ENCODE measurements at places on chromosomes 6 and 20. TPM values are rescaled to one million over a fixed set of nuclear protein-coding genes. Genes with fewer than 3 reads are reported as not detected.

DNA sequence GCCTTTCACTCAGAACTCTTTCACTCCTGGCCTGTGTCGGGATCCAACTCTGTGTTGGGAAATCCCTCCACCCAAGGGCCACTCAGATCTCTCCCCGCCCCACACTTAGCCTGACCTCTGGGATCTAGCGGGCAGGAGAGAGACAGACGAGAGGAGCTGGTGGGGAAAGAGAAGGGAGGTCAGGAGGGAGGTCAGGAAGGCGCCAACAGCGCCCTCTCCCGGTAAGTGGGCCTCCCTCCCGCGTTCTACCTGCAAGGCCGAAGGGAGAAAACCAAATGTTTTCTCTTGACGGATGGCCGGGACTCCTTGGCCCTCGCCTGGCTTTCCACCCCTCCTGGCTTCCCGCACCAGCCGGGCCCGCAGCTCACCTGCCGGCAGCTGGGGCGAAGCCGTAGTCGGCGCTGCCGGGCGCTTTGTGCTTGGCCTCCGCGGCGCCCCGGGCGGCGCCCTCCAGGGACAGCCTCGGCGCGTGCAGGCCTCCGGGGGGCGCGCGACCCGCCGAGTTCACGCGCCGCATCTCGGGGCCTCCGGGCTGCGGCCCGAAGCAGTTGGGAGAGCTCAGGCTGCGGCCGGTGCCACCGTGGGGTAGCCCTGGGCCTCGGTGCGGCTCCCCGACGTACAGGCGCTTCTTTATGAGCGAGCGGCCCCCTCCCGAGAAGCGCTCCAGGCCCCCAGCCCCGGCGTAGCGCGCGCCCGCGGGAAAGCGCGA is 38.2 kb downstream of the C6orf132 start:
- no peaks in the 10 kb centered on the region for H3K36me3 ChIP-seq
- H3K4me1 ChIP-seq, result no peaks in the 10 kb centered on the region
- peak; percentile 62 for DNase-seq
- no peaks in the 10 kb centered on the region for H3K27me3 ChIP-seq
- H3K27ac ChIP-seq, result no peak overlapping the region

LAMA2 gene
- total RNA-seq, result 226 TPM

DNA sequence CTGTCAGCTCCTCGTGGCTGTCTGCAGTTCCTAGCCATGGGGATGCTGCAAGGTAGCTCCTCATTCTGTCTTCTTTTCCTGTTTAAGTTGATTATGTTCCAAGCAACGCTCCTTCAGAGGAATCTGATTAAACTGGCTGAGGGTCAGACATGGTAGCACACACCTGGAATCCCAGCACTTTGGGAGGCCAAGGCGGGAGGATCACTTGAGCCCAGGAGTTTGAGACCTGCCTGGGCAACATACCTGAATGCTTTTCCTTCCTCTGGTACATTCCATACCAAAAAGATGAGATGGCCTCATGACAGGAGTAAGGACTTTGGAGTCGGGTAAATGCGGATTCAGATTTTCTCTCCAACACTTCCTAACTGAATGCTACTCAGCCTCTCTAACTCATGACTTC is 246.8 kb upstream of the JARID2 start:
- no peak overlapping the region for H3K27ac ChIP-seq
- H3K36me3 ChIP-seq, result no peaks in the 10 kb centered on the region
- DNase-seq, result no peak
- H3K27me3 ChIP-seq, result no peaks in the 10 kb centered on the region
- no peaks in the 10 kb centered on the region for H3K4me1 ChIP-seq

DNA sequence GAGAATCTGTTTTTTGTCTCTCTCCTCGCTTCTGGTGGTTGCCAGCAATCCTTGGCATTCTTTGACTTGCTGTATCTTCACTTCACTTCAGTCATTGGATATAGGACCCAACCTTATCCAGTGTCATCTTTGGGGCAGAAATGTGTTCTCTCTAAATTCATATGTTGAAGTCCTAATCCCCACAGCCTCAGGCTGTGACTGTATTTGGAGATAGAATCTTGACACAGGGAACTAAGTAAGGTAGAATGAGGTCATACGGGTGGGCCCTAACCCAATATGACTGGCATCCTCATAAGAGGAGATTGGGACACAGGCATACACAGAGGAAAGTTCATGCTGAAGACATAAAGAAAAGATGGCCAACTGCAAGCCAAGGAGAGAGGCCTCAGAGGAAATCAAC is 51.9 kb upstream of the TPD52L1 start:
- H3K36me3 ChIP-seq, result no peaks in the 10 kb centered on the region
- no peak overlapping the region for H3K27ac ChIP-seq
- H3K4me1 ChIP-seq, result peaks cover 2% of the 10 kb centered on the region
- H3K27me3 ChIP-seq, result no peaks in the 10 kb centered on the region

DNA sequence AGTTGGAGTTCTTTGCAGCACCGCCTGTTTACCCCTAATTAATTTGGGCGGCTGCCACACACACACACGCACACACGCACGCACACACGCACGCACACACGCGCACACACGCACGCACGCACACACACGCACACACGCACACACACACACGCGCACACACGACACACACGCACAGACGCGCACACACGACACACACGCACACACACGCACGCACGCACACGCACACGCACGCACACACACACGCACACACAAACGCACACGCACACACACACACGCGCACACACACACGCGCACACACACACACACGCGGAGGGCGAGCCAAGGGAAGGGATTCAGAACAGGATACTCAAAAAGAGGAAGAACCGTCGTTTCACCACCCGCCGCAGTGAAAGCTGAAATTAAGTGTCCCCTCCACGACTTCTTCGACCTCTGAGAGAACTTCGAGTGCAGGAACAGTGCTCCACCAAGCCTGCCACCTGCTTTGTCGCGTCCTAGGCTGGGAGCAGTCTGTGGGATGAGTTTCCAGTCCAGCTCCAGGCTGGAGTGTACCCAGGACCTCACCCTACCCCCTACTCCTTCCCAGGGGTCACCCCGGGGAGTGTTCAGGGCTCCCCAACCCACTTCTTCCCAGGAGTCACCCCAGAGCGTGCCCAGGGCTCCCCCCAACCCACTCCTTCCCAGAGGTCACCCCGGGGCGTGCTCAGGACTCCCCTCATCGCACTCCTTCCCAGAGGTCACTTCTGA is 1.1 kb downstream of the RNASET2 start:
- H3K4me3 ChIP-seq, result peak overlapping the region; percentile 61
- peaks cover 3% of the 10 kb centered on the region for H3K4me1 ChIP-seq
- no peak for DNase-seq
- no peak overlapping the region for H3K27ac ChIP-seq
- no peaks in the 10 kb centered on the region for H3K27me3 ChIP-seq

DNA sequence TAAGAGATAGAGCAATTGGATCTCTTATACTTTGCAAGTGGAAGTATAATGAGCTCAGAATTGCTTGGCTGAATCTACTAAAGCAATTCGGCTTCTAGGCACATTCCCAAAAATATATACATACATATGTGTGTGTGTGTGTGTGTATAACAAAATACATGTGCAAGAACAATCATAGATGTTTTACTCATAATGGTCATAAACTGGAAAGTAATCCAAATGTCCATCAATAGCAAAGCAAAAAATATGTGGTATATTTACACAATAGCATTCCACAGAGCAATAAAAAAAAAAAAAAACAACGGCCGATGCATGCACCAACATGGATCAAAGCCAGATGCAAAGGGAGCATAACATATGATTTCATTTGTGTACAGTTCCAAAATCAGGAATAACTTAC is 707.9 kb downstream of the RFPL4B start:
- H3K4me3 ChIP-seq, result no peak overlapping the region
- no peaks in the 10 kb centered on the region for H3K4me1 ChIP-seq
- no peaks in the 10 kb centered on the region for H3K36me3 ChIP-seq
- DNase-seq, result no peak
- H3K27ac ChIP-seq, result no peak overlapping the region

- no peak for DNase-seq
- H3K27me3 ChIP-seq, result no peaks in the 10 kb centered on the region
- H3K27ac ChIP-seq, result no peak overlapping the region
- no peak overlapping the region for H3K4me3 ChIP-seq
- no peaks in the 10 kb centered on the region for H3K4me1 ChIP-seq
- H3K36me3 ChIP-seq, result no peaks in the 10 kb centered on the region
Observed at GRCh38 chr6:55997223-55997874, 122.0 kb upstream of the BMP5 start.

DNA sequence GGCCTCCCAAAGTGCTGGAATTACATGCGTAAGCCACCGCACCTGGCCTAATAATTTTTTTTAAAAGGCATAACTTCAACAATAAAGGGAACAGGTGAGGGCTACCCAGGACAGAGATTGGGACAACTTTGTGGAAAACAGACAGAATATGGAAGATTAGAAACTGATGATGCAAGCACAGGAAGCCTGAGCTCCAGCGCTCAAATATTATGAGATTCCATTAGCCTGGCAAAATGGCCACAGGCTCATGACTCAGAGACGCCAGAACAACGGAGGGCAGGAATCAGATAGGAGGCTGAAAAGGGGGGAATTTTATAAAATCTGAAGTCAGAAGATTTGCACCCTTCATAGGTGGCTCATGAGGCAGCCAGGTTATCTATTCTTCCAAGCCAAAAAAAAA is 103.1 kb upstream of the MRPS10 start:
- no peaks in the 10 kb centered on the region for H3K4me1 ChIP-seq
- no peak for DNase-seq
- no peaks in the 10 kb centered on the region for H3K27me3 ChIP-seq
- no peak overlapping the region for H3K27ac ChIP-seq
- no peaks in the 10 kb centered on the region for H3K36me3 ChIP-seq

DNA sequence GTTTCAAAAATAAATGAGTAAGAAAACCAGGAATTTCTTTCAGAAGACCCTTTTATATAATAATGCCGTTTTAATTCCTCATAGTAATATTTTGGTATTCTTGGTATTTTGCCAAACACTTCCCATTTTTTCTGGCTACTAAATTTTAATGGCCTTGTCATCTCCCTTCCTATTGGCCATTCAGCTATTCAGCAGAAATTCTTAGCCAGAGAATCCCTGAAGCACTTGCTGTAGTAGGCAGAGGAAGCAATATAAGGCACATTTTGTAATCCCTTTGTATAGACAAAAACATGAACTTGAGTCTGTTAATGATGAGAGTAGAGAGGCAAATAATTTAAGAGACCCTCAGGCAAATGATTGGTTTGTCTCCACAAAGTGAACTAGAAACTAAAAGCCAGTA is 118.4 kb upstream of the LAMP5 start:
- no peak overlapping the region for H3K4me3 ChIP-seq
- H3K27ac ChIP-seq, result no peak overlapping the region
- no peak for DNase-seq

DNA sequence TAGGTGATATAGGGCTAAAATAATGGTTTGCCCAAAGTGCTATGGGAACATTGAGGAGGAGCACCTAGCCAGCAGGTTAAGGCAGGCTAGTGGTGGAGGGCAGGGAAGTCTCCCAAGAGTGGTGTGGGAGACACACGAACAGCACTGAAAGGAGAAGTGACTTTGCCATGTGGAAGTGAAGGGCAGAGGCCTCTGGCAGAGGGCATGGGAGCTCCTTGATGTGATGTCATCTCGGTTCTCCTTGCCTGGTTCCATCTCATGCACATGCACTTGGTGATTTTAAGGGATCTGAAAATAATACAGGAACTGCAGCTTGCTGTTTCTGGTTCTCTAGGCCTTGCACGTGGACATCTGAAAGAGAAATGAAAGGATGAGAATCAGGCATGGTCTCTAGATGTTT is 4.7 kb upstream of the MAP3K4 start:
- H3K27me3 ChIP-seq, result no peaks in the 10 kb centered on the region
- H3K4me3 ChIP-seq, result no peak overlapping the region
- no peaks in the 10 kb centered on the region for H3K36me3 ChIP-seq
- H3K4me1 ChIP-seq, result peaks cover 1% of the 10 kb centered on the region
- no peak for DNase-seq
- H3K27ac ChIP-seq, result no peak overlapping the region

GRCh38 chr6:98487612-98488011 is 346.8 kb upstream of the POU3F2 start:
- no peaks in the 10 kb centered on the region for H3K27me3 ChIP-seq
- no peaks in the 10 kb centered on the region for H3K36me3 ChIP-seq
- DNase-seq, result no peak
- no peaks in the 10 kb centered on the region for H3K4me1 ChIP-seq
- no peak overlapping the region for H3K27ac ChIP-seq
- no peak overlapping the region for H3K4me3 ChIP-seq

- H3K4me1 ChIP-seq, result no peaks in the 10 kb centered on the region
- no peak overlapping the region for H3K27ac ChIP-seq
- no peak overlapping the region for H3K4me3 ChIP-seq
- H3K36me3 ChIP-seq, result no peaks in the 10 kb centered on the region
- no peaks in the 10 kb centered on the region for H3K27me3 ChIP-seq
Observed at GRCh38 chr20:24970754-24971153, 21.7 kb downstream of the CST7 start.

- no peak overlapping the region for H3K4me3 ChIP-seq
- no peak for DNase-seq
- H3K27me3 ChIP-seq, result no peaks in the 10 kb centered on the region
- no peaks in the 10 kb centered on the region for H3K4me1 ChIP-seq
- H3K36me3 ChIP-seq, result no peaks in the 10 kb centered on the region
Observed at GRCh38 chr6:165735065-165735464, 72.0 kb upstream of the PDE10A start.

- no peak overlapping the region for H3K27ac ChIP-seq
- H3K27me3 ChIP-seq, result no peaks in the 10 kb centered on the region
- peaks cover 3% of the 10 kb centered on the region for H3K4me1 ChIP-seq
- H3K4me3 ChIP-seq, result no peak overlapping the region
- peak; percentile 35 for DNase-seq
Observed at GRCh38 chr20:56171087-56172012, 77.2 kb upstream of the MC3R start.

PRDM13 gene
- not detected for total RNA-seq

ZNF165 gene
- 0.82 TPM for total RNA-seq

- H3K27me3 ChIP-seq, result no peaks in the 10 kb centered on the region
- no peaks in the 10 kb centered on the region for H3K36me3 ChIP-seq
- DNase-seq, result no peak
Observed at GRCh38 chr20:51802170-51802751, at the start of gene SALL4. TSS of gene SALL4 (minus strand) at chr20:51802521. CDS start at chr20:51802408, 113 bp downstream.

DNA sequence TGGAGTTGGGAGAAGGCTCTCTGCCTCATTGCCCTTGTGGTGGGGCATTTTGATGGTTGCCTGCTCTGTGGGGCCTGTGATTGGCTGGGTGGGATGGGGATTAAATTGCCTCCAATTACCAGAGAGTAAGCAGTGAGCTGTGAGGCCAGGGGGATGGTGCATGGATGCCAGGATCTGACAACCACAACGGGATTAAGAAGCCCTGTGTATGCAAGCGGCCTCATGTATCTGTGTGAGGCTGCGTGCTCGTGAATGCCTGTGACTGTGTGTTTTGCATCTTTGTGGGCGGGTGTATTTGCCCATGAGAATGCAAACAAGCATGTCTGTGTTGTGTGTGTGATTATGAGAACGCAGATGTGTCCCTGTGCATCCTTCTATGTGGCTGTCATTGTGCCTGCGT is 46.1 kb downstream of the CD40 start:
- no peak overlapping the region for H3K27ac ChIP-seq
- no peak for DNase-seq
- H3K4me1 ChIP-seq, result no peaks in the 10 kb centered on the region
- H3K27me3 ChIP-seq, result no peaks in the 10 kb centered on the region
- H3K36me3 ChIP-seq, result no peaks in the 10 kb centered on the region
- H3K4me3 ChIP-seq, result no peak overlapping the region
